ENCODE measurements at places on chromosomes 5 and 9. TPM values are rescaled to one million over a fixed set of nuclear protein-coding genes. Genes with fewer than 3 reads are reported as not detected.

LCN10 gene
- total RNA-seq = 2.8 TPM

LCN15 gene
- total RNA-seq = 2.7 TPM

PCDHA1 gene
- not detected for total RNA-seq

SOWAHA gene
- total RNA-seq = not detected

TMEM38B gene
- 41.1 TPM for total RNA-seq

SPATA31C1 gene
- not detected for total RNA-seq

HAVCR2 gene
- total RNA-seq = 5.2 TPM

SIMC1 gene
- total RNA-seq = 4.6 TPM

EMB gene
- 44.6 TPM for total RNA-seq

FOXD4L4 gene
- not detected for total RNA-seq

RPL37 gene
- 613 TPM for total RNA-seq

TMCO6 gene
- 11.7 TPM for total RNA-seq

HTR1A gene
- total RNA-seq = not detected

DNA sequence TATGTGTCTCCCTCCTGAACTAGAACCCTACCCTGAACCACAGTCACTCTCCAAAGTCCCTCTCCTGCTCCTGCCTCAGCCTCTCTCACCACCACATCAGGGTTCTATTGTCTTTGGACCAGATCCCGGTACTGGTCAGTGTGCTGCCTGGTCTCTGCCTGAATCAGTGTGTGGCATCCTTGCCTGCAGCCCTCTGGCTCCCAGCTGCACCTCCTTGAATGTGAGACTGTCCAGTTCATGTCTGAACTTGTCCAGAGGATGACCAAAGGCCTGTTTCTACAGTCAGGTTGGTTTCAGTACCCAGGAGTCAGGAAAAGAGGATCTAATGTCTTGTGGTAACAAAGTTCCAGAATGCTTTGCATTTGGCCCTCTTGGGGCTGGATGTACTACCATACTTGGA is 76.8 kb upstream of the RANBP3L start:
- DNase-seq = no peak

GRCh38 chr9:20044686-20045085 is 255.8 kb upstream of the SLC24A2 start:
- DNase-seq = no peak

DNA sequence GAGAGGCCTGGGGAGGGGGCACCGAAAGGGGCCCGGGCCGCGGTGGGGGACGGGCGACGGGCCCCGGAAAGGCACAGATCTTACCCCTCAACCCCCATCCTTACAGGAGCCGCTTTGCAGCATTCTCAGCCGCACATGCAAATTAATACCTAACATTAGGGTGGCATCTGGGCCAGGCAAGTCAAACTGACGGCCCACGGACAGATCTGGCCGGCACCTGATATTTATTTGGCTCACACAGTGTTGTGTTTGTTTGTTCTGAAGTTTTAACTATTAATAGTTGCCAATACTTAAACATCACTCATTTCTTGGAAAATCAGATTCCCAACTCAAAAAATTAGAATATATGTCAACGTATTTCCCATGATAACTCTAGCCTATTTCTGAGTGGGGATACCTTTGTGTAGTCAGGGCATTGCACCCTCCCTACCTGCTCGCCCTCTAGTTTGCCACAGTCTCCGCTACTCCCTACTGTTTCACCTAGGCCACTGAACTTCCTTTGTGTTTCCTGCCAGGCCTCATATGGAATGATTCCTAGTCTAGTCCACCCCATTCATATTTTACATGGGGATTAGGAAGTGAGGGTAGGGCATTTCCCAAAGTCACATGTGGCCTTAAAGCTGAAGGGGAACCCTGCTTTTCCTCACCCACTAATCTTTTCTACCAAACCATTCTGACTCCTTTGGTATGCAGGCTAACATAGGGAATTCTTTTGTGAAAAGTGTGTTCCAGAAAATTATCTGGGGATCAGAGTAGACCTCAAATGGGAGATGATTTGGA is 71.9 kb upstream of the LARP1 start:
- no peak for DNase-seq

DNA sequence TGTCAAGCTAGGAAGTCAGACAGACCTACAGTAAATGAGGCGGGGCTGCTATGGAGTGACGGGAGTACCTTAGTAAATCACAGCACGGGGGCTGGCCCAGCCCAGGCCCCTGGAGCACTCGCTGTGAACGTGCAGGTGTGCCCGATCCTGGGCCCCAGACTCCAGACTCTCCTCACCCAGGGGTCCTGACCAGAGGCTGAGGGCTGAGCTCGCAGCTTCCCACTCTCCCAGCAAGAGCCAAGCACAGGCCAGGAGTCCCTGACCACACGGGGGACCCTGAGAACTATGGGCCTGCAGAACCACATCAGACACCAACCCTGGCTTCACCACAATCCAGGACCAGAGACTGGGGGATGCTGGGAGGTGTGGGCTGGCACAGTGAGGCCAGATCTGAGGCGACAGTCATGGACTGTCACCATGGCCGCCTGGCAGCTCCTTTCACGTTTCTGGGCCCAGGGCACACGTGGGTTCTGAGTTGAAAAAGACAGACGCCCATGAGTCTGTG is 73.4 kb downstream of the ADAMTS2 start:
- no peak for DNase-seq

DNA sequence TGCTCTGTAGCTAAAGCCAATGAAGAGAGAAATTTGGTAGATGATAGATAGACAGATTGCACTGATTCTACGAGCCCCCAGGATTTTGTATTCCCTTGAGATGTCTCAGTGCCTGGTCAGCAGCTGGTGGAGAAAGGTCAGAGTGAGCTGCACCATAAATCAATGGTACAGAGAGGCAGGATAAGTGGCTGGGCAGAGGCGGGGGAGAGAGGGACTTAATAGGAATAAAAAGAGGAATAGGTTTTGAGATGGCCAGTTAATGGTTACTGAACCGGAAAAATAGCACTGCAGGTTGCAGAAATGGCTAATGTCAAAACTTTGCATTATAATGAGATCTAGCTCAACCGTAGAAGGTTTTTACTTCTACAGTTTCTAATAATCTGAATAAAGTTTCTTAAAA is 47.9 kb upstream of the SLC12A2 start:
- DNase-seq = no peak

DNA sequence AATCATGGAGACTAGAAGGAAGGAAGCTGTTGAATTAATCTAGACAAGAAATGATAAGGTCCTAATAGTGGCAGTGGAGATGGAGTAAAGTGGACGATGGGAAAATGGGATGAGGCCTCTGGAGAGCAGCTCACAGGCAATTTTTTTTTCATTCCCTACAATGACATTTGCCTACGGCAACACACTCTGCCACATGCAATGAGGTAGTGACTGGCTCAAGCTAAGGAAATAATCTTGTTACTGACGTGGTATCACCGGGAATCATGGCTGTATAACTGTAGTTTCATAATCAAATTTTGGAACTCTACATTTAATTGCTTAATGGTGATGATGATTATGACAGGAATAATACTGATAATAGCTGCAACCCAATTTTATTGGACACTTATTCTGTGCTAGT is 12.1 kb upstream of the MOB3B start:
- DNase-seq = no peak

GRCh38 chr5:127839072-127839471 is 135.9 kb downstream of the CCDC192 start:
- DNase-seq = no peak

DNA sequence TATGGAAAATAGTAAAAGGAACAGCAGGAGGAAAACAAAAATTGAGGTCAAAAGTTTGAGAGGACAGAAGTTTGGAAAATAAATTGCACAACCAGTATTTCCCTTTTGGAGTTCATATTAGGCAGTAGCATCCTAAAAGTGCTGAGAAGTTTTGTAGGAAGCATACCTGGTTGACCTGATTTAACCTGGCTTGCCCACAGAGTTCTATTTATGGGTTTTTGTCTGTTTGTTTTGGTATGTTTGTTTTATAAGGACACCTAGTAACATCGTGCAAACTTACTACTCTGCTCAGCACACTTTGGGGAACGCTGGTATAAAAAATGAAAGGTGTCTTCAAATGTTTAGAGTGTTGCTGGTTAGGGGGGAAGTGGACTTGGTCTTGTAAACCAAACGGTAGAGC is 15.1 kb downstream of the ADRB2 start:
- DNase-seq = no peak

DNA sequence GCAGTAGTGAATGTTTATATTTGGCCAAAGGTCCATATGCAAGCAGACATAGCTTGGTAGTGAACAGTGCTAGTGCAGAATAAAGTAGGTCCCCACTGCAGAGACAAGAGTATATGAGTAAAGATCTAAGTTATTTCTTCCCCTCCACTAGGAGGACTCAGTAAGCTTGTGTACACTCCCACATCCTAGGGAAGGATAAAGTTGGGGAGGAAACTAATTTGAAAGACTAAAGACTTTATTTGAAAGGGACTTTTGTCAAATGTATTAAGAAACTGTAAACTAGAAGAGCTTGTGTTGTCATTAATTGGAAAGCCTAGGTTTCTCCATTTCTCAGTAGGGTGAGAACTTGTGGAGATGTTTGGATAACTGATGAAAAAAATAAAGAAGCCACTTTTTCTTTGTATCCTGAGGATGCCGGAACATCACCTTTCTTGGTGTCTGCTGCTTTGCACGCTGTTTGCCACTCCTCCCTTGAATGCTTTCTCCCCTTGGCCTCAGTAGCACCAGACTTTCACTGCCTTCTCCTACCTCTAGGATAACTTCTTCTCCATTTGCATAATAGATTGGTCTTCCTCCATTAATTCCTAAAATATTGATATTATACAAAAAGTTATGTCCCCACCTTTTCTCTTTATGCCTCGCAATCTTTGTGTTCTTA is 329.0 kb downstream of the PARP8 start:
- no peak for DNase-seq

DNA sequence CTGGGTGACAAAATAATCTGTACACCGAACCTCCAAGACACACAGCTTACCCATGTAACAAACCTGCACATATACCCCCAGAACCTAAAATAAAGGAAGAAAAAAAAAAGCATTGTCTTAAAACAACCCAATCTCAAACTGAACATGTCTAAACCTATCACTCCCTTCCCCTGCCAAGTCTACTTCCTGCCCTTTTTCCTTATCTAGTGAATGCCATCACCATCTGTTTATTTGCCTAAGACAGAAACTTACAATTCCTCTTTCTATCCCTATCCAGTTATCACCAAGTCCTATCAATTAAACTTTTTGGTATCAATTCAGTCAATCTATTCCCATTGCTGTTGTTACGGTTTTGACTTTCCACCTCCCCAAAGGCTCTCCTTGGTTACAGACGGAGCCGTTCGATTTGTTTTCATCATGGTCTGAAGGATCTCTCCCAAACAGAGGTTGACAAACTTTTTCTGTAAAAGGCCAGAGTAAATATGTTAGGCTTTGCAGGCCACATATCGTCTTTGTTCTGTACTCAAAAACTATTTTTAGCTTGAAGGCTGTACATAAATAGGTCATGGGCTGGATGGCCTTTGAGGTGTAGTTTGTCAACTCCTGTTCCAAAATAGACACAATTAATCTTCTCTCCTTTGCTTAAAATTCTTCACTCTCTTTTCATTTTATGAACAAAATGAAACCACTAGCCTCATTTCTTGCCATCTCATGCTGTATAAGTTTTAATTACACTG is 12.1 kb downstream of the NOL8 start:
- DNase-seq = no peak

GRCh38 chr5:159083548-159084452 is 15.9 kb downstream of the EBF1 start:
- DNase-seq = no peak

DNA sequence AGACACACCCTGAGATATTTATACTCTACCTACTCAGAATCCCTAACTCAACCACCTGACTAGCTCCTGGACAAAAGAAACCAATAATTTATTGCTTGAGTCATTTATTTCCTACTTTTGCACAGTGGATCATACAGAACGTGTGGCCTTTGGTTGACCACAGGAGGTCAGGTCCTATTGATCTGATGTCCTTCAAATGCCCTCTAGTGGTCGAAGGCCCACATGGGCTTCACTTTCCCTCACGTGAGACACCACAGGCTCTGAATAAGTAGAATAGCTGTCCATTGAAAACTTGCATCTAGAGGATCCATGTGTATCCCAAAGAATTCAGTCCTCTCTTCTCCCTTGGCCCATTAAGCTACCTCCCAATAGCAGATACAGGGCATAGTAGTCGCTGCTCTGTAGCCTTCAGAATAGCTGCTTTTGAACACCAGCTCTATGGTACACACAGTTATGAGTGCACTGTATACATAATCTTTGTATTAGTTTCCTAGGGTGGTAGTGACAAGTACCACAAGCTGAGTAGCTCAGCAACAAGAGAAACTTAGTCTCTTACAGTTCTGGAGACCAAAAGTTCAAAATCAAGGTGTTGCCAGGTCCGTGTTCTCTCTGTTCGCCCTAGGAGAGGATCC is 177.6 kb upstream of the SMARCA2 start:
- no peak for DNase-seq
